GM23248 (cell line): ENCODE measurements at places on chromosomes 4 and X. TPM values are rescaled to one million over a fixed set of nuclear protein-coding genes. Genes with fewer than 3 reads are reported as not detected.

- no peak for DNase-seq
- no peaks in the 10 kb centered on the region for H3K36me3 ChIP-seq
- no peaks in the 10 kb centered on the region for H3K4me1 ChIP-seq
- H3K4me3 ChIP-seq: no peak overlapping the region
- no peaks in the 10 kb centered on the region for H3K27me3 ChIP-seq
- no peak overlapping the region for H3K27ac ChIP-seq
Measured at GRCh38 chr4:61333490-61333889, 133.4 kb downstream of the ADGRL3 start.

- H3K36me3 ChIP-seq: no peaks in the 10 kb centered on the region
- no peak for DNase-seq
- no peaks in the 10 kb centered on the region for H3K4me1 ChIP-seq
- H3K27ac ChIP-seq: no peak overlapping the region
- H3K27me3 ChIP-seq: no peaks in the 10 kb centered on the region
Measured at GRCh38 chrX:78456909-78457308, 129.5 kb upstream of the CYSLTR1 start.

DNA sequence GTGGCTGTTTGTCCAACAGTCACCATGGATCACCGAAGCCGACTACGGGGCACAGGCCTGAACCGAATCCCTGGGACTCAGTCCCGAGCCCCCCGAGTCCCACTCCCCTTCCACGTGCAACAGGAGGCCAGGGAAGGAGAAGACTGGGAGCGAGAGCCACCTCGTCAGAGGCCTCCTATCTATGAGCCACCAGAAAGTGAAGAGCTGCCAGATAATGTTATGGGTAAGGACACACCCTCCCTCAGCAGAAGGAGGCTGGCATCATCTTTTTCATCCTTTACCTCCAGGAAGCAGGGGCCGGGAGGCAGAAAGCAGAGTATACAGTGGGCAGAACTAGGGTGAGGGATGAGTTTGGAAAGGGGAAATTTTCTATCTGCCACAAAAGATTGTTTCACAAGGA is 2.8 kb upstream of the PRDX4 start:
- H3K4me1 ChIP-seq: peaks cover 13% of the 10 kb centered on the region

DNA sequence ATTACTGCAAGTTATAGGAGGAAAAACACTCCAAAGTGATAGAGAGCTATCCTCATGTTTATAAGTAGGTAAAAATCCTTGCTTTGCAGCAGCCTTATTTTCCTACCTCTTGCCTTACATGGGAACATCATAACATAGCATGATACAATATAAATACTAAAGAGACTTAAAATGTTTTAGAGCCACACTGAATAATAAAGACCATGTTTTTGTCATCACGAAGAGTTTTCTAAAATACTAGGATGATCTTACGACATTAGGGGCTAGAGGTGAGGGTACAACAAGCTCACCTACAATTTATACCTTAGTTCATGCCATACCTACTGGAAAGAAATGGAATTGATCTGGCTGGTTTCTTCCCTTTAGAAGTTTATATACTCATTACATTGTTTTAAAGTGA is 184.8 kb downstream of the FBXW7 start:
- H3K4me3 ChIP-seq: peak overlapping the region; percentile 93
- no peak for DNase-seq
- H3K4me1 ChIP-seq: peaks cover 53% of the 10 kb centered on the region
- no peaks in the 10 kb centered on the region for H3K27me3 ChIP-seq

- H3K4me3 ChIP-seq: no peak overlapping the region
- H3K4me1 ChIP-seq: no peaks in the 10 kb centered on the region
- no peak overlapping the region for H3K27ac ChIP-seq
- DNase-seq: no peak
- H3K36me3 ChIP-seq: no peaks in the 10 kb centered on the region
- H3K27me3 ChIP-seq: no peaks in the 10 kb centered on the region
Measured at GRCh38 chrX:126799059-126799458, 20.5 kb upstream of the PRR32 start.

- no peaks in the 10 kb centered on the region for H3K27me3 ChIP-seq
- peak; percentile 55 for DNase-seq
- H3K4me3 ChIP-seq: peak overlapping the region; percentile 32
- no peaks in the 10 kb centered on the region for H3K36me3 ChIP-seq
- peak overlapping the region; percentile 63 for H3K27ac ChIP-seq
- peaks cover 17% of the 10 kb centered on the region; the same call in 1 of the 2 replicates for H3K4me1 ChIP-seq
Measured at GRCh38 chrX:2401590-2402360, 99.0 kb downstream of the DHRSX start.

- no peaks in the 10 kb centered on the region for H3K36me3 ChIP-seq
- peaks cover 31% of the 10 kb centered on the region for H3K27me3 ChIP-seq
- DNase-seq: peak; percentile 36
- H3K4me1 ChIP-seq: peaks cover 10% of the 10 kb centered on the region
- no peak overlapping the region for H3K4me3 ChIP-seq
- H3K27ac ChIP-seq: no peak overlapping the region
Measured at GRCh38 chr4:15376594-15376993, 51.2 kb upstream of the C1QTNF7 start.

- no peaks in the 10 kb centered on the region for H3K36me3 ChIP-seq
- no peak overlapping the region for H3K4me3 ChIP-seq
- H3K27ac ChIP-seq: no peak overlapping the region
- DNase-seq: no peak
Measured at GRCh38 chr4:109836985-109837384, 9.2 kb downstream of the RRH start.

GRCh38 chr4:82984459-82984858 is 26.2 kb downstream of the LIN54 start:
- H3K27me3 ChIP-seq: no peaks in the 10 kb centered on the region
- no peak overlapping the region for H3K27ac ChIP-seq
- peak; percentile 46 for DNase-seq
- peaks cover 15% of the 10 kb centered on the region; the same call in 1 of the 2 replicates for H3K36me3 ChIP-seq
- H3K4me3 ChIP-seq: no peak overlapping the region

DNA sequence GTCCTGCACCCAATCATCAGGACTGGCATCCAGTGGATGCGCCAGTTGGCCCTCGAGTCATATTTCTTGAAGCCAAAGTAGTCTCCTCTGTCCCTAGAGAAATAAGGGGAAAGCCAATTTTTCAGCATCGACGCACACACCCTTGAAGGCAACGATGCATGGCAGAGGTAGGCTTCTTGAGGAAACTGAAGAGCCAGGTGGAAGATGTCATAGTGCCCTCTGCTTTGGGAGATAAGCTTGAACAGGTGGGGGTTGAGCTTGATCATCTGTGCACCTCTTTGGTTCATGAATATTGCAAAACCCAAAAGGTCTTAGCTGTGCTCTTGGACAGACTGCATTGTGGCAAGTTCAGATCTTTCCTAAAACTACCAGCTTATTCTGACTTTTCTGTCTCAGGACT is 34.6 kb upstream of the WDR1 start:
- H3K4me3 ChIP-seq: no peak overlapping the region
- DNase-seq: no peak
- H3K27me3 ChIP-seq: peaks cover 4% of the 10 kb centered on the region; the same call in 1 of the 2 replicates
- H3K27ac ChIP-seq: no peak overlapping the region
- H3K36me3 ChIP-seq: no peaks in the 10 kb centered on the region

GRCh38 chr4:33709247-33709646 is 2535.1 kb downstream of the ARAP2 start:
- H3K27ac ChIP-seq: no peak overlapping the region
- H3K4me1 ChIP-seq: no peaks in the 10 kb centered on the region
- no peak overlapping the region for H3K4me3 ChIP-seq
- no peaks in the 10 kb centered on the region for H3K36me3 ChIP-seq
- peak; percentile 69 for DNase-seq

DNA sequence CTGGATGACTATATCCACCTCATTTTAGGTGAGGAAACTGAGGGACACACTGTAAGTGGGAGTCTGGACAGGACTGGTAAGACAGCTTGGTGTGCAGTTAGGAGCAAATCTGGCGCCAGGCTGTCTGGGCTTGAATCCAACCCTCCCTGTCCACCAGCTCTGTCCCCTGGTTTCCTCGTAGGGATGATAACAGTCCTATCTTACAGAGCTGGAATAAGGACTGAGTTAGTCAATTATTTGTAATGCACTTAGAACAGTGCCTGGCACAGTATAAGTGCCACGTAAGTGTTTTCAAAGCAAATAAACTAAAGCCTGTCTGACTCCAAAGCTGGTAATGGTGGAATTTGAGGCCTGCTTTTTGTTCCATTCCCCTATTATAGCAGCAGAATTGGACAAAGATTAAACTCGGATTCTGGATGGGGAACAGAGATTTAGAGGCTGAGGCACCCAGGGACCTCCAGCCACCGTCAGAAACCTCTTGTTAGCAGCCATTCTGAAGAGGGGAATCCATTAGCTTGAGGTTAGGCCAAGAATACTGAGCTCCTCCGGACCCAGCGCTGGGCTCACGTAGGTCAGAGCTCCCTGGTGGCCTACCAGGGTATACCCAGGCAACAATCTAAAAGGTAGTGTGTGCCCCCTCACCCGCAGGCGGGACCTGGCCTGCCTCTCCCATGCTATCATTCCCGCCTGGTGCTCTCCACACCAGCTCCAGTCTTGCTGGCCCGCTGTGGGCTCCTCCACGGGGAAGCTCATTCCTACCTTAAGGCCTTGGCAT is 102.1 kb downstream of the UCHL1 start:
- H3K27me3 ChIP-seq: peaks cover 14% of the 10 kb centered on the region
- H3K4me3 ChIP-seq: no peak overlapping the region
- H3K27ac ChIP-seq: peak overlapping the region; percentile 12; the same call in 1 of the 2 replicates
- no peaks in the 10 kb centered on the region for H3K36me3 ChIP-seq
- peaks cover 10% of the 10 kb centered on the region; the same call in 1 of the 2 replicates for H3K4me1 ChIP-seq

DNA sequence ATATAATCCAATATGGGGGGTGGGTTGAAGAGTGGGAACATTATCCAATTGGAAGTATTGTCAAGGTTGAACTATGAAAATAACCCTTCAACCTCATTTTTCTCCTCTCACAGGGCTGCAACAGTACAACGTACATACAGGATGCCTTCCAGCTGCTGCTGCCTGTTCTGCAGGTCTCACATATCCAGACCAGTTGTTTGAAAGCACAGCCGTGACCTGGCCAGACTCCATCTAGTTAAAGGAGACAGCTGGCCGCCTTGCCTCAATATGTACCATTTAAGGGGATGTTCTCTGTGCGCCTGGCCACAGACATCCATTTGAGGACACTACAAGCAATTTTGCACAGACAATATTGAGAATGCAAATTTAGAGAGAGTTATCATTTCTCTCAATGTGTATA is 75.7 kb downstream of the FAM114A1 start:
- DNase-seq: no peak
- peaks cover 16% of the 10 kb centered on the region for H3K4me1 ChIP-seq
- no peaks in the 10 kb centered on the region for H3K27me3 ChIP-seq
- no peak overlapping the region for H3K4me3 ChIP-seq
- H3K36me3 ChIP-seq: peaks cover 57% of the 10 kb centered on the region
- H3K27ac ChIP-seq: no peak overlapping the region

DNA sequence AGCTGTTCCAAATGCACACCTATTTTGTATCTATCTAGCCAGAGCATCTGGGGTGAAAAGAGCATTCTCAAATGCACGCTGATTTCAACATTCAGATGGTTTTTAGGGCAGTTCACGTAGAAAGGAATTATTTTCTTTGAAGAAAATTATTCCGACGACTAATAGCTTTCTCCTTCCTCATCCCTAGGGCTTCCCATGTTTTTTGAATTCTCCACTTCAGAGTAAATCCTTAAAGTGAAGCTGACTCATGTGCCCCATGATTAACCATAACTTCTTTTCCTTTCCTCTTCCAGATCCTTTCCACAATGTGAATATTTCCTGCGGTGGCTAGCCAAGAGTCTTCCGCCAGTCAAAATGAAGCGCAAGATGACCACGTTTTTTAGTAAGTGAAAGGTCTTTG is 86.7 kb upstream of the PDHA1 start:
- no peak for DNase-seq
- no peak overlapping the region for H3K4me3 ChIP-seq
- no peaks in the 10 kb centered on the region for H3K36me3 ChIP-seq
- H3K4me1 ChIP-seq: no peaks in the 10 kb centered on the region
- no peak overlapping the region for H3K27ac ChIP-seq
- H3K27me3 ChIP-seq: no peaks in the 10 kb centered on the region

DNA sequence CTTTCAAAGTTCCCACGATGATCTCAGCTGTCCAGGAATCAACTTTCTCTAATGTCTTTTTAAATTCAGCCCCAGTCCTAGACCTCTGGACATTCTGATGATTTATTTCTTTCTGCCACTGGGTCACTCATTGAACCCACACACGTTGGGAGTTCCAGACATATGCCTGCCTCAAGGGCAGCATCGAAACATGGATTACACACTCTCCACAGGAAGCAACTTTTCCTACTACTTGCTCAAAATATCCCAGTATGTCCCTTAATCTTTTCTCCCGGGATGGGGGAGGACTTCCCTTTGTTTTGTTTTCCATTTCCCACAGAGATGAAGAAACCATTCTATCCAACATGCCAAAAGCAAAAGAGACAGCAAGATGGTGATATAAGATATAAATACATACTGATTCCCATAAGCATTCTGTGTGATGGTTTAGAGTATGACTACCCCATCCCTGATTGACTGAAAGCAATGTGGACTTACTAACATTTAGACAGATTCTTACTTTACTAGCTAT is 79.8 kb upstream of the PPARGC1A start:
- H3K4me3 ChIP-seq: no peak overlapping the region
- no peak for DNase-seq
- H3K27ac ChIP-seq: no peak overlapping the region

GRCh38 chr4:109608879-109609278 is 48.8 kb downstream of the MCUB start:
- no peak overlapping the region for H3K4me3 ChIP-seq
- H3K27ac ChIP-seq: no peak overlapping the region
- H3K27me3 ChIP-seq: no peaks in the 10 kb centered on the region
- H3K4me1 ChIP-seq: no peaks in the 10 kb centered on the region
- no peaks in the 10 kb centered on the region for H3K36me3 ChIP-seq
- no peak for DNase-seq

DNA sequence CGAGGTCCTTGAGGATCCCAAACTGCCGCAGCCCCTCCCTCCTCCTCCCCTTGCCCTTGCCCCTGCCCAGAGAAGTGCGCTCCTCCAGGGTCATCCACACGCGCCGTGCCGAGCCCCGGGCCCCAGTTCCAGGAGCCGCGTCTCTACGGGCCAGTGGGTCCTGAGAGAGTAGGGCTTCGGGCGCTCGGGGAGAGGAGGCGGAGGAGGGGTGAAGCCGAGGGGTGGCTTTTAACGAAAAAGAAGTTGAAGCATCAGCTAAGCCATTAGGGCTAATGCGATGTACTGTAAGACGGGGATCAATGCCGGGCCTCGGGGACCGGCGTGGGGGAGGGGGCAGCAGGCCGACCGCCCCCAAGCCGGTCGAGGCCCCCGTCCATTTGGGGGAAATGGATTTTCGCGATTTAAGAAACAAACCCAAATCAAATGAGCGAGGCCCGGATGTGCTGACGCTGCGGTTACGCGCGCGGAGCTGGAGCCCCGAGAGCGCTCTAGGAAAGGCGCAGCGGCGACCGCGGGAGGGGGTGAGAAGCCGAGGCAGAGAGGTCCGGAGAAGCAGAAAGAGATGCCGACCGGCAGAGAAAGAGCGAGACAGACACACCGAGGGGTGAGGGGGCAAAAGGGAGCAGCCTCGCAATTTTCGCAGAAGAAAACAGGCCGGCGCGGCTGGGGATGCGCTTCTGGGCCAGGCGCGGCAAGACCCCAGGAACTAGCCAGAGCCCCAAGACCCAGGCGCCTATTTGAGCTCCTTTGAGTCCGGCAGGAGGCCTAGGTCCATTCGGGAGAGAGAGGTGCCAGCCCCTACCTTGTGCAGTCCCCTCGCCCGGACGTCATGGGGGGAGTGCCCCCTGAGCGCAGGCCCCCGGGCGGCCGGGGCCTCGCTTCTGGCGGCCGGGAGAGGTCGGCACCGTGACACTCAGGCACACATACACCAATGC is 13.6 kb downstream of the HMX1 start:
- H3K27ac ChIP-seq: no peak overlapping the region
- peaks cover 86% of the 10 kb centered on the region for H3K27me3 ChIP-seq
- H3K36me3 ChIP-seq: no peaks in the 10 kb centered on the region
- H3K4me3 ChIP-seq: no peak overlapping the region
- H3K4me1 ChIP-seq: no peaks in the 10 kb centered on the region

The AGTR2 gene
- not detected in 2 replicates for polyA plus RNA-seq

The F8A3 gene
- 0.14 and 0.16 TPM in 2 replicates for polyA plus RNA-seq

The ZFP42 gene
- polyA plus RNA-seq: not detected in 2 replicates

The ARMCX1 gene
- polyA plus RNA-seq: 27.5 and 29.8 TPM in 2 replicates

The CT47B1 gene
- not detected in 2 replicates for polyA plus RNA-seq

The MAGEB10 gene
- polyA plus RNA-seq: not detected in 2 replicates
